GM12891 (cell line): ENCODE measurements at places on chromosomes 12 and 14.

DNA sequence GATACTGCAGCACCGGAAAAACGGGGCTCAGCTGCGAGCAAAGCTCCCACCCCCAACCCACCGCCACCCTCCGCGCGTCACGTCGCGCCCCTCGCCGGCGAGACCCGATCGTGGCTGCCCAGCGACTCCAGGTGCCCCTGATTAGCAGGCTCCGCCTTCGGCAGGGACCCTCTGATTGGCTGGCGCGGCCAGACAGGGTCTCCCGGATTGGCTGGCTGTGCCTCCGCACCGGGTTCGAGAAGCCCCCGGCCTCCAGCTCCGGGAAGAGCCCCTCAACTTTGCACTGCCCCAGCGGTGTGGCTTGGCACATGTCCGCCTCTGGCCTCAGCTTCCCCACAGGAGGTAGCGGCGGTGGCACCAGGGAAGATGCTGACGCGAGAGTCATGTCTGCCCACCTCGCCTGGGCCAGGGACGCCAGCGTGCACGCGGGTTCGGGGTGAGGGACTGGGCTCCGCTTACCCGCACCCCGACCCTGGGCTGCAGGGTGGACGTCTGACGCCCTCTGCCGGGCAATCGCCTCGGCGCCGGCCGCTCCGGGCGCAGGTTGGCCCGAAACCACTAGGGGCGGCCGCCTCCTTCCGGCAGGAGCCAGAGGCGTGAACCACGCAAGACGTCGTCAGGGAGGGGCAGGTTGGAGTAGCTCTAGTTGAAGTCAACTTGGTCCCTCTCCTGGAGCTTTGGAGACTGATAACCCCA is 498 bp upstream of the RHOF start:
- DNase-seq, result no peak

DNA sequence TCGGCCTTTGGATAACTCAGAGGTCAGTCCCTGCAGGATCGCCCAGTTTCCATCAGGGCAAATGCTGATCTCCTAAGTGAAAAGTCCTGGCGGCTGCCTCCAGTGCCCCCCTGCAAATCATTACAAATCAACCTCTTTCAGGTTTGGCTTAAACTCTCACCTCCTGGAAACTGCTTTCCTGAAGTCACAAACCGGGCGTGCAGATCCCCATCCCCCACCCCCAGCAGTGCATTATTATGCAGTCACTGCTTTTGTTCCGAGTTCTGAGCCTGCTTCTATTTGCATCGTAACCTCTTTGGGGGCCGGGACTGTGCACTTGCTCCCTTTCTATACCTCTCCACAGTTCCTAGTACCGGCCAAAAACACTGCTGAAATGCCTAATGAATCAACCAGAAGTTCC is at the start of gene USP44:
TSS of gene USP44 (minus strand) at position 172 of the 400 bp plus-strand sequence. CDS start 17,220 bp downstream, outside the sequence.
- DNase-seq, result no peak

GRCh38 chr12:110228756-110229155 is 52.3 kb upstream of the ATP2A2 start:
- DNase-seq, result no peak

- peak; percentile 52 for DNase-seq
These were observed 4.4 kb upstream of the TINF2 start for GRCh38 chr14:24246765-24247212.

DNA sequence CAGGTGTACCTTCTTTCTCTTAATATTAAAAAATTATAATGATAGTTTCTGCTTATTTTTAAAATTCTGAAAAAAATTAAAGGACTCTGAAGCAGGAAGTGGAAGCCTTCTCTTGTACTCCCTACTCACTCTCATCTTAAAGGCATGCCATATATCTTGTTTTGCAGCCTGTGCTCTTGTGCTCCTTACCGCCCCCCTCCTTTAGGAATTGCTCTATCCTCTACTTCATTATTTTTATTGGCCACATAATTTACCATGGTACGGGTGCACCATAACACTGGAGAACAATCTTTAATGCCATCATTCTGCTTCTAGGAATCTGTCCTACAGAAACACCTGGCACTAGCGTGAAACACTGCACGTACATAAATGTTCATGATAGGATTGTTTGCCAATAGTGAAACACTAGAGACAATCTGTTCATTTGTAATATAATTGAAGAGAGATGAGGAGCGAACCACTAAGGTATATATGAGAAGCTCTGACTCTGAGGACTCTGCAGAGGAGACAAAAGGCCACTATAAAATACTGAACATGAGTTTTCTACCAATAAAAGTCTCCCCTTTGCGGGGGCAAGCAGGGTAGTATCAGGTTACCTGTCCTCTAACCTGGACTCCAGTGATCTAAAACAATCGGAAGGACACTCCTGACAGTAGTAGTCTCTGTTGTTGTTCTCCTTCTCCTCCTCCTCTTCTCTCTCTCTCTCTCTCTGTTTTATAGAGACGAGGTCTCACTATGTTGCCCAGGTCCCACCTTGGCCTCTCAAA is 6.3 kb upstream of the NYNRIN start:
- DNase-seq, result no peak
